ENCODE measurements at places on chromosomes 2 and 18. TPM values are rescaled to one million over a fixed set of nuclear protein-coding genes. Genes with fewer than 3 reads are reported as not detected.

Gene RSAD2
- total RNA-seq: 12.0 TPM

DNA sequence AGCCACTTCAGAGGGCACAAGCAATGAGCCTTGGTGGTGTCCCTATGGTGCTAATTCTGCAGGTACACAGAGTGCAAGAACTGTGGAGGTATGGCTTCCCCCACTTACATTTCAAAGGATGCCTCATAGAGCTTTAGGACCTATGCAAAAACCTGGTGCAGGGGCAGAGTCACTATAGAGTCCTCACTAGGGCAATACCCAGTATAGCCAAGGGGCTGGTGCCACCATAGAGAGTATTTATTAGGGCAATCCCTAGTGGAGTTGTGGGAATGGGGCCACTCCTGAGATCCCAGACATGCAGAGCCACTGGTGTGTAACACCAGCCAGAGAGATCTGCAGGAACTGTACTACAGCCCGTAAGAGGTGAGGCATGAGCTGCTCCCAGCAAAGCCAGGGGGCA lies 312.2 kb downstream of the SLC4A3 start:
- no peaks in the 10 kb centered on the region for H3K27me3 ChIP-seq
- no peaks in the 10 kb centered on the region for H3K4me1 ChIP-seq
- no peak overlapping the region for H3K4me3 ChIP-seq
- DNase-seq: no peak
- H3K36me3 ChIP-seq: no peaks in the 10 kb centered on the region
- no peak overlapping the region for H3K27ac ChIP-seq

DNA sequence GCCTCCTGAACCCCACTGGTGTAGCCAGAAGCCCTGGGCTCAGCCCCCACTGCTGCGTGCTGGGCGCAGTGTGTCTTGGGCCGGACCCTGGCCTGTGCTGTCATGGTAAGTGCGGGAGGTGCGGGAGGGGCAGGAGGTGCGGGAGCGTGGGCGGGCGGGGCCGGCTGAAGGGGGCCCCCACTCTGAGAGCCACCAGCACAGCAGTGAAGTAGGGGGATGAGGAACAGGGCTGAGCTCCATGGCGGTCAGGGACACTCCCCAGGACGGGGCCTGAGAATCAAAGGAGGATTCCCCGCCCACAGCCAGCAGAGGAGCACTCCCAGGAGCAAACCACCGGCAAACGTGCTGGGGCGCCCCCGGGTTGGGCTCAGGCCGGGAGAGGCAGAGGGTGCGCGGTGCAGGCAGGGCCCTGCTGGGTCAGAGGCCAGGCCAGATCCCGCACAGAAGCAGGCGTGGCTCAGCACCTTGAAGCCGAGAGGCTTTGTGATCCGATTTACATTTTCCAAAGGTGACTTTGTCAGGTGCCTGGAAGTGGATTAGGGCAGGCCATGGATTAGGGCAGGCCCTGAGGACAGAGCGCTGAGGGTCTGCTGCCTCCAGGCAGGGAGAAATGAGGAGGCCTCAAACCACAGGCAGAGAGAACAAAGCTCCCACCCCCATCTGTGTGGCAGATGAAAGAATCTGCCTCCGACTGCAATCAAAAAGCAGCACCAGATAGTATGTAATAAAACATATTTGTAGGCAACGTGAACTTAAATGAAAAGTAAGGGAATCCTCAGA lies 152.0 kb upstream of the RAB6C start:
- H3K27me3 ChIP-seq: no peaks in the 10 kb centered on the region
- no peak for DNase-seq
- H3K27ac ChIP-seq: no peak overlapping the region
- H3K4me3 ChIP-seq: no peak overlapping the region
- no peaks in the 10 kb centered on the region for H3K36me3 ChIP-seq
- H3K4me1 ChIP-seq: no peaks in the 10 kb centered on the region

DNA sequence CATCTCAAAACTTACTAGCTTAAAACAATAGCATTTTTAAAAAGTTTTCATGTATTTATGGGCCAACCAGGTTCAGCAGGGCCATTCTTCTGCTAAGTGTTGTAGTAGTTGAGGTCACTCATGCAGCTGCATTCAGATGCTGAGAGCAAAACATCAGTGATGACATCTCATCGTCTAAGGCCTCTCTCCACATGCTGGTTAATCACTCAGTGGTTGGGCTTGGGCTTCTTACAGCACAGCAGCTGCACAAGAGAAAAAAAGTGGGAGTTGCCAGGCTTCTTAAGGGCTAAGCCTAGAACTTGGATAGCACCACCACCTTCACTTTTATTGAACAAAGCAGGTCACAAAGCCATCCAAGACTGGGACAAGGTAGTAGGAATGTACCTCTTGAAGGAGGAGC lies 190.3 kb downstream of the IRS1 start:
- H3K36me3 ChIP-seq: no peaks in the 10 kb centered on the region
- H3K4me3 ChIP-seq: no peak overlapping the region
- H3K4me1 ChIP-seq: no peaks in the 10 kb centered on the region
- no peak overlapping the region for H3K27ac ChIP-seq
- DNase-seq: no peak
- no peaks in the 10 kb centered on the region for H3K27me3 ChIP-seq

- no peaks in the 10 kb centered on the region for H3K27me3 ChIP-seq
- H3K27ac ChIP-seq: no peak overlapping the region
- H3K4me3 ChIP-seq: no peak overlapping the region
- H3K4me1 ChIP-seq: peaks cover 33% of the 10 kb centered on the region
- H3K36me3 ChIP-seq: no peaks in the 10 kb centered on the region
Observed at GRCh38 chr2:235713189-235713588, 219.3 kb downstream of the AGAP1 start.
